ENCODE measurements at places on chromosomes 11 and 22.

DNA sequence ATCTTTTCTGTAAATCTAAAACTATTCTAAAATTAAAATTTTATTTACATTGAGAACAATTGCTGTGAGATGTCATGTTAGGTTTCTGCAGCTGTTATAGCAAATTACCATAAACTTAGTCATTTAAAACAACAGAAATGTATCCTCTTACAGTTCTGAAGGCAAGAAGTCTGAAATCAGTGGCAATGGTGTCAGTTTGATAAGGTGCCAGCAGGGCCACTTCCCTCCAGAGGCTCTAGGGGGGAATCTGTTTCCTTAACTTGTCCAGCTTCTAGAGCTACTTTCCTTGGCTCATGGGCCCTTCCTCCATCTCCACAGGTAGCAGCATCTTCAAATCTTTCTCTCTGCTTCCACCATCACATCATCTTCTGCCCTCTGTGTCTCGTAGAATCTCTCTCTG, 23.0 kb downstream of the MOGAT2 start:
- DNase-seq = no peak

DNA sequence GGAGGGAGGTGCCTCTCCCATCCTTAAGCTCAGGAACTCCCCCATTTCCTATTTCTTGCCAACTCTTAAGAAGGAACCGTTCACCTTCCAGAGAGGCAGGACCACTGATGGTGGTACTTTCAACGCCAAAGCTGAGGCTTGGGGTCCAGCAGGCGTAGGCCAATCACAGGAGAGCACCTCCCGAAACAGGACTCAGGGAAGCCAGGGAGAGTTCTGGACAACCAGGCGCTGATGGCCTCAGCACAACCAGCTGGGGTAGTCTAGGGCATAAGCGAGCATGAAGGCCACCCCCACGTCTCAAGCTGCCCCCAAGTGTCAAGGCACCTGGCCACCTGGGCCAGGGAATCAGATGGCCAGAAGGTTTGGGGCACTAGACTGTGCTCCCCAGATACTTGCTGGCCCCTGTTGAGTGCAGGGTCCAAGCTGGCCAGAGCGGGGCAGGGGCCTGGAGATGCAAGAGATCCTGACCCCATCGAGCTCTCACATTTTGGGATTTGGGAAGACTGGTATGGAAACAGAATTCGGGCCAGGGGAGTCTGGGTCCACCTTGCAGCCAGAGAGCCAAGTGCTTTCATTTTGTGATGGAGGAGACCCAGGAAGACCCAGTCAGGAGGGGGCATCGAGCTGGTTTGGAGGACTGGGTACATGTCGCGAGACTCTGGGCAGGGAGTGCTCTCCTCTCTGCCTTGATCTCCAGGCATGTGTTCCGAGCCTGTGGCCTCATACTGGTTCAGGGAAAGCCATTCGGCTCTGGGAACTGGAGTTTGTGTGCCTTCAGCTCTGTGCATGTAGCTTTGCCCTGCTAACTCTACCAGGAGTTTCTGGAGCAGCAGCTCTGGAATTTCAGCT, 926 bp downstream of the CD6 start:
- peak; percentile 46 for DNase-seq

DNA sequence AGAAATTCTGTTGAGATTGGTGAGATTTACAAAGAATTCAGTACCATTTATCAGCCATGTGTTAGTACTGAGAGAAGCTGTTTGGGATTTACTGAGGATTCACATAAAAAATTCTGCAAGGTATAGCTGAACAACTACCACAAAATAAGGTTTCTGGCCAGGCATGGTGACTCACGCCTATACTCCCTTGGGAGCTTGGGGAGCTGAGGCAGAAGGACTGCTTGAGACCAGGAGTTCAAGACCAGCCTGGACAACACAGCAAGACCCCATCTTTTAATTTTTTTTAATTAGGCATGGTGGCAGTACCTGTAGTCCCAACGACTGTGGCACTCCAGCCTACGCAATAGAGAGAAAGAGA, 86.7 kb downstream of the SIK3 start:
- DNase-seq = no peak

DNA sequence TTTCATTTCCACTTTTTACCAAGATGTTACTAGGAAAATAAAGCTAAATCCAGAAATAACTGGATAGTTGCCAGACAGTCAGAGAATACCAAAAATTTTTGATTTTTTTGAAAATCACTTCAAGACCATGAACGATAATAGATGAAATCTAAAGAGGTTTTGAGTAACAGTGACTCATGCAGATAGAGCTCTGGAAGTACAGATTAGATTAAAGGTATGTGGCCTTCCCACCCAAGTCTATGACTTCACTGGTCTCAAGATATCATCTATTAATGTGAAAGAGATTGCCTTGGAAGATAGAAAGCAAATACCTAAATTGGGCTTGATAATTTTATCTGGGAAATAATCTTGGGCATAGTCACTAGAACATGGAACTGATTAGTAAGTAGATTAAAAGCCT, 415.9 kb downstream of the METTL15 start:
- no peak for DNase-seq

DNA sequence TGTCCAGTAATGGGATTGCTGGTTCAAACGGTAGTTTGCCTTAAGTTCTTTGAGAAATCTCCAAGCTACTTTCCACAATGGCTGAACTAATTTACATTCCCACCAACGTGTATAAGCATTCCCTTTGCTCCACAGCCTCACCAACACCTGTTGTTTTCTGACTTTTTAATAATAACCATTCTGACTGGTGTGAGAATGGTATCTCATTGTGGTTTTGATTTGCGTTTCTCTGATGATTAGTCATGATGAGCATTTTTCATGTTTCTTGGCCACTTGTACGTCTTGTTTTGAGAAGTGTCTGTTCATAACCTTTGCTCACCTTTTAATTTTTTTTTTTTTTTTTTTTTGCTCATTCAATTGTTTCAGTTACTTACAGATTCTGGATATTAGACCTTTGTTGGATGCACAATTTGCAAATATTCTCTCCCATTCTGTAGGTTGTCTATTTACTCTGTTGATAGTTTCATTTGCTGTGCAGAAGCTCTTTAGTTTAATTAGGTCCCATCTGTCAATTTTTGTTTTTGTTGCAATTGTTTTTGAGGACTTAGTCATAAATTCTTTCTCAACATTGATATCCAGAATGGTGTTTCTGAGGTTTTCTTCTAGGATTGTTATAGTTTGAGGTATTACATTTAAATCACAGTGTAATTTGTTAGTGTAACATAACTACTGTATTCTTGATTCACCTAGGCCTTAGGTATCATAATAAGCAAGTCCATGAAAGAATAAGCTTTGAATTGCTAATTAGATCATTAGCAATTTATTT, 33.0 kb downstream of the CCDC34 start:
- DNase-seq = no peak

DNA sequence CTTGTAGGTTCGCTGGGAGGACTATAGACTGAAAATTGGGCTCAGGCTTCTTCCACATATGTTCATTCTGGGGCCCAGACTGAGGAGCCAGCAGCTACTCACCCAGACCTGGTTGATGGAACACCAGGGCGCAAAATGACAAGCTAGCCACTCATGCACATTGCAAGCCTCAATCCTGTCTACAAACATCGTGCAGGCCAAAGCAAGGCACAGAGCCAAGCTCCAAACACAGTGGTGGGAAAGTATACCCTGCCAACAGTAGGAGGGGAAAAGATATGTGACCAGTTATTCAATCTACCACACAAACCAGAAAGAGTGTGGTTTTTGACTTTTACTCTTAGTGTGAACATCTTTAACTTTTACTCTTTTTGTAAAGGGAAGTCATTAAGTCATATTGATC, 660.5 kb downstream of the NTM start:
- DNase-seq = no peak
